Thyroid gland (tissue), 4 donors: ENCODE measurements at places on chromosomes 12 and 14. TPM values are rescaled to one million over a fixed set of nuclear protein-coding genes. Genes with fewer than 3 reads are reported as not detected.
A peak's percentile ranks its signal among the peaks of the same experiment; 100 is the strongest.

Gene SLC5A8
- total RNA-seq: 114 TPM

Gene KCNMB4
- 2.1 TPM for total RNA-seq

GRCh38 chr14:24463884-24464785, 21.6 kb upstream of the SDR39U1 start:
- no peak for DNase-seq

DNA sequence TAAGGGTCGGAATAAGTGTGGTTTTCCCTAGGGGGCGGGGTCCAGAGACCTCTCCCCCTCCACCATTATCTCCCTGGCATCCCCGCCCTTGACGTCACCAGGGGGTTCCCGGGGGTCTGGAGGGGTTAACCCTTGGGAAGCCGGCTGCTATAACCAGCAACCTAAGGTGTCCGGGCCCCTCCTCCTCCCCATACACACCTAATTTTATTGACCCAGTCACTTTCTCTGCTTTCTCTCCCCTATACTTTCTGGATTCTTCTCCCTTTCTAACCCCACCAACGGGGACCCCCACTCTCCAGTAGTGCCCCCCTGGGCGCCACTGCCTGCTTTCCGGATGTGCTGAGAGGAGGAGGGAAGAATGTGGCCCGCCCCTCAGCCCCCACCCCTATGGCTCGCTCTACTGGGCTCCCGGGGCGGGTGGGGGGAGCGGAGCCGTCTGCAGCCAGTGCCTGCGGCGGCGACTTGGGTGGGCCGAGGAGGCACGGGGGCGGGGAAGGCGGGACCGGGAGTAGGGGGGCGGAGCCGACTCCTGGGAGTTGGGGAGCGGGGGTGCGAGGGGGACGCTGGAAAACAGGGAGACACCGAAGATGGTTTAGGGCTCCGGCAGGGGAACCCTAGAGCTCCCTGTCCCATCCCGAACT, 1.8 kb downstream of the GLI1 start:
- peak; percentile 42 for DNase-seq

Gene KLRC1
- 3.0 TPM for total RNA-seq

Gene SOAT2
- not detected for total RNA-seq
